ENCODE measurements at places on chromosomes 16 and 17.
A peak's percentile ranks its signal among the peaks of the same experiment; 100 is the strongest.

- DNase-seq = no peak
These were observed 305.2 kb downstream of the SEC14L1 start for GRCh38 chr17:77445760-77446532.

- DNase-seq = no peak
These were observed 174.1 kb upstream of the MPHOSPH6 start for GRCh38 chr16:82344157-82344556.

DNA sequence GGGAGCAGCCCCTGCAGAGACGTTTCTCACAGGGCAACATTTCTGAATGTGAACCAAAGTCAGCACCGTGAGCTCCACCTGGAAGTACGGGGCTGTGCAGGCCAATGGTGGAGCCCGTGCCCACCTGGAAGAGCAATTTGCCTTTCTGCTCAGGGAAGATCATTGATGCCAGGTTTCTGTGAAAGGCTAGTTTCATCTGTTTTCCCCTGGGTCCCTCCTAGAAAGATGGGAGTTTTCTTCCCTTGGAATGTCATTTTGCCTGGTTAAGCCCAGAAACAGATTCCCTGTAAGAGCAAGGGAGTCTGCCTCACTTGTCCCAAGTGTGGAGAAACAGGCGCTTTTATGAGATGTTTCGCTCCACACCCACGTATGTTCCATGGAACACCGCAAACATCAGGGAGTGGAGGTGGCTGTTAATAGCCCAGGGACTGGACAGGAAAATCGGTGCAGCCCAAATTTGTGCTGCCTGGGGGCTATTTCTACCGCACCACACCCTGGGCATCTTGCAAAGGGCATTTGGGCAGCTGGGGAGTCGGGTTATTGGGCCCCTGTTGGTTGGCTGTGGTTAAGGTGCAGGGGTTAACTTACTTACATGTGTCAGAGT, 2.6 kb downstream of the SLC6A4 start:
- no peak for DNase-seq

- DNase-seq = no peak
These were observed 9.5 kb downstream of the AMFR start for GRCh38 chr16:56415875-56416274.

DNA sequence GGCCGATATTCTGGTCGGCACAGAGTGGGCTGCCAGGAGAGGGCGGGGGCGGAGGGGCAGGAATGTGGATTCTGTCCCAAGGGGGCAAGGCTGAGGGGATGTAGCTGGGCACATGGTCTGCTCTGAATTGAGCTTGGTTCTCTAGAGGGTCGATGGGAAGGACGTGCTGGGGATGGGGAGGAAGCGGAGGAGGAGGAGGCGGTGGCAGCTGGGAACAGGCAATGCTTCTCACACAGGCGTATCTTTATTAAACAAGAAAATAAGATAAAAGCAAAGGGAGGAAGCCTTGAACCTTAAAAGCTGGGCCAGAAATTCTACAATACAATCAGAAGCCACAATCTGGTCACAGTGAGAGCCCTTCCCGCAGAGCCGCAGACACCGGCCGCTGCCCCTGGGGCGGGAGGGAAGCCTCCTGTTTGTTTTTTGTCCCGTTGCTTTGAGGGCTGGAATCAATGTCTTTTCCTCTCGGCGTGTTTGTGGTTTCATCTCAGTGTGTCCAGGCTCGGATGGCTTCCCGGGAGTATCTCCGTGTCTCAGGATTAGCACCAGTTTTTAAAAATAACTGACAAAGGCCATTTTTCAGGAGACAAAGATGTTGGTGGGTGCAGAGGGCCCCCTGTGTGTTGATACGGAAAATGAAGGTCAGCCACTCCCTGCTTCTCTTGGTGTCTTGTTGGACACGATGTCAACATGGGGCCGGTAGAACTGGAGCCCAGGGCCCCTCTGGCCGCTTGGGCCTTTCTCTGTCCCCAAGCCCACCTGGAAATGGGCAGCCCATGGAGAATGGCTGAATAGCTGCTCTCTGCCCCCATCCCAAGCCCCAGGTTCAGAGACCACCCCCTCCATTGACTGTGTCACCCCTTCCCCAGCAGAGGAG, 12.3 kb upstream of the SLC7A5 start:
- peak; percentile 43 for DNase-seq

DNA sequence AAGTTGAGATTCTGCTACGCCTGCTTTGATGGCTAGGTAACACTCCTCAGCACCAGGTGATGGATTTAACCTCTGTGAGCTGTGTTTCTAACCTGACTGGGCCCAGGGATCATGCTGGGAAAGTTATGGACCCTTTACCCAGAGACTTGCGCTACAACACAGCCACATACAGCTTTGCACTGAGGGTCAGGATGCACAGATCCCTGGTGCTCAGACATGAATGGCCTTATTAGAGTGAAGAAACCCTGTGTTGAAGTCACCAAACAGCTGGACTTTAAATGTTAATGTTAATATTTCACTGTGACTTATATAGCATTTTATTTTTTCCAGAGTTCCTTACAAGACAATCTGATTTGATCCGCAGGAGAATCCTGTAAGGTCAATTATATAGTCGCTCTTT, 114.3 kb downstream of the MSI2 start:
- DNase-seq = no peak

DNA sequence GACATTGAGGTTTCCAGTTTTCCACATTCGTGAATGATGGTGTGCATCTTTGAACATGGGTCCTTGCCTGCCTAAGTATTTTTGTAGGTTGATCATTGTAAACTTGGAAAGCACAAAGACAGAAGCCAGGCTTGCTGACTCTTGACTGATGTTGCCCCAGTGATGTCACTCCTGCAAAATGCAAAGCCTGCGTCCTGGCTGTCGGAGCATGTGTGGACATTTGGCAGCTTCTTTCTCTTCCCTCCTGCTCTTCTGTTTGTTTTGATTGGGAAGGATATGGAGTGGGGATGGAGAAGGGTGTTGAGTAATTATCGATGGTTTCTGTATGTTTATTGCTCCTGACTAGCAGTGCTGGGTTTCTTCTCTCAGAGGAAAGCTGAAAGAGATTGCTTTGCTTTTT, 3.2 kb downstream of the NDE1 start:
- DNase-seq = peak; percentile 87

- no peak for DNase-seq
These were observed 1.7 kb upstream of the RBBP6 start for GRCh38 chr16:24537474-24538337.

- DNase-seq = no peak
These were observed 4.1 kb downstream of the UBALD2 start for GRCh38 chr17:76268991-76269981.

GRCh38 chr16:80258407-80258806, 282.4 kb upstream of the DYNLRB2 start:
- DNase-seq = no peak

GRCh38 chr17:82077617-82078358, 12.2 kb upstream of the DUS1L start:
- DNase-seq = no peak

DNA sequence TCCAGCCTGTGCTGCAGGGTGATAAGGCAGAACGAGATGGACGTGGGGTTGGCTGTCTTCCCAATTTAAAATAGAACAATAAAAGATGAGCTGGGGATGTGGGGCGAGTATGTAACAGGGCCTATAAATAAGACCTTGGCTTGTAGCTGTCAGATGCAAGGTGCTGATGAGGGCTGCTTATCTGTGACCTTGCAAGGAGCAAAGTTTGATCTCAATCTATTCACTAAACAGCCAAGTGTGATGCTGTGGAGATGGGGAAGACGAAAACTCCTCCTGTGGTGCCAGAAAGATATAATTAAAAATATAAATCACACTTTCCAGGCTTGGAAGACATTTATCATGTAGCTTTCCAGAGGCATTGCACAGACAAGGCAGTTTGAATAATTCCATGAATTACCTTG, 26.7 kb upstream of the TEX2 start:
- no peak for DNase-seq

GRCh38 chr17:30354701-30355100, 20.8 kb upstream of the TMIGD1 start:
- DNase-seq = no peak

GRCh38 chr16:57824888-57825287, 22.6 kb upstream of the KIFC3 start:
- no peak for DNase-seq

GRCh38 chr17:5557990-5558389, 26.3 kb downstream of the NLRP1 start:
- DNase-seq = no peak

GRCh38 chr16:2883458-2883908, 468 bp downstream of the FLYWCH2 start:
- DNase-seq = no peak

GRCh38 chr17:77420095-77420803, 279.5 kb downstream of the SEC14L1 start:
- DNase-seq = no peak

DNA sequence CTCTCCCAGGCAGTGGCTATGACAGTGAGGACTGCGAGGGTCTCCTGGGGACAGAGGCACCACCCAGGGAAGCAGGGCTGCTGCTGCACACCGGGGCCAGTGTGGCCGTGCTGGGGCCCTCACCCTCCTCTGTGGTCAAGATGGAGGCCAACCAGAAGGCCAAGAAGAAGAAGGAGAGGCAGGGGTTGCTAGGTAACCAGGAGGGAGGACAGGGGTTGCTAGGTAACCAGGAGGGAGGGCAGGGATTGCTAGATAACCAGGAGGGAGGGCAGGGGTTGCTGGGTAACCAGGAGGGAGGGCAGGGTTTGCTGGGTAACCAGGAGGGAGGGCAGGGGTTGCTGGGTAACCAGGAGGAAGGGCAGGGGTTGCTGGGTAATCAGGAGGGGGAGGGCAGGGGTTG, 55.2 kb downstream of the ACTG1 start:
- DNase-seq = no peak

GRCh38 chr17:65102235-65102634, 34.9 kb upstream of the RGS9 start:
- DNase-seq = no peak

- DNase-seq = no peak
These were observed 8.2 kb downstream of the NMRAL1 start for GRCh38 chr16:4465977-4466779.

DNA sequence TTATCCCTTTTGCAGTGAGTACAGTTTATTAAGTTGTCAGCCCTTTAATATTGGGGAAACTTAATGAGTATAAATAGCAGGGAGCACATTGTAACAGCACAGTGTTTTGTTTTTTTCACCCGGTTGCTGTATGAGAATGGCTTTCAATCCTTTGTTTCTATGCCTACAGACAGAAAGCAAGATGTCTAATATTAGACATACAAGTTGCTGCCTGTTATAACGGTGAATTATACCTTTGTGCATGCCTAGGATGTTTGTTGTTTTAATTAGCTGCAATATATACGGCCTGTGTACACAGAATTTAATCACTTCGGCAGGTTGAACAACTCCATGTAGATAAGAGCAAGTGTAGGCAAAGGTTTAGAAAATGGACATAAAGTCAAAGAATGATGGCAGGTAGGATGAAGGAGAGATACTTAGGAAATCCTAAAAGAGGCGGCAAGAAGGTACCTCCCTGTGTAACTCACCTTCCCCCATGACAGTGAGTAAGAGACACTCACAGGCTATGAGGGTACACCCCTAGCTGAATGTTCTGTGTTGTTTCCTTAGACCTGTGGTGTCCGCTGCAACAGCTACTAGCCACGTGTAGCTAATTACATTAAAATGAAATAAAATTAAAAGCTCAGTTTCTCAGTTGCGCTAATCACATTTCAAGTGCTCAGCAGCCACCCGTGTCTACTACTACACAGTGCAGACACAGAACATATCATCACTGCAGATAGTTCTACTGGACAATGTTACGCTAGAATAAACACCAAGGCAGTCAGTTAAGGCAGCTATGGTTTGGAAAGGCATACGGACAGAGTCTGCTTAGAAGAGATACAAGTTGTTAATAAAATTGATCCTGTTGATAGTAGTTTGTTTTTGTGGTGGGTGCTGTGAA, 10.9 kb downstream of the SLC7A6OS start:
- no peak for DNase-seq

DNA sequence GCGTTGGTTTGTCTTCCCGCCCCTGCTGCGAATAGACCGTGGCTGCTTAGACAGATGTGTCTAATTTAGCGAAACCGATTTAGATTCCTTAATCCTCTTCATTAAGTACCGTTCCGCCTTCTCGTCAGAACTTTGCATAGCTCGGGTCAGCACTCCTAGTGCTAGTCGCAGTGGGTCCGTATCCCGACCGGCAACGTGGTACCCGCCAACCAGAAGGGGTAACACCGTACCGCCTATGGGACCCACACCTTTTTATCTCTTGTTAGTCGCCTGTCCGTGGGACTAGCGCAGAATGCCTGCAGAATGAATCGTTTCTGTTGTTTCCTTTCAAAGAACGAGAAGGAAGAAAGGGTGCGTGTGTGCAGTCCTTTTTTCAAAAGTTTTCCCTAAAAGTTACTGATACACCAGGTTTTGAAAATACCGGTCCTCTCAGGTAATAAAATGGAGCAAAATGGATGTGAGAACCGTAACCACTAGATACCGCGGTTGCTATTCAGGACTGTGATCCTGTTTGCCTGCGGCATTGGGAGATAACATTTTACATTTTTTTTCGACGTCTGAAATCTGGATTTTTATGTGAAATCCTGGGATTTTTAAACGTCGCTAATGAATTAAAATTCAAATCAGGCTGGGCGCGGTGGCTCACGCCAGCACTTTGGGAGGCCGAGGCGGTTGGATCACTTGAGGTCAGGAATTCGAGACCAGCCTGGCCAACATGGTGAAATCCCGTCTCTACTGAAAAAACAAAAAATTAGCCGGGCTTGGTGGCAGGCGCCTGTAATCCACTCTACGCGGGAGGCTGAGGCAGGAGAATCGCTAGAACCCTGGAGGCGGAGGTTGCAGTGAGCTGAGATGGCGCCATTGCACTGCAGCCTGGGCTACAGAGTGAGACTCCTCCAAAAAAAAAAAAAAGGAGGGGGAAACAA, 998 bp upstream of the SRSF1 start:
- no peak for DNase-seq

GRCh38 chr17:2925011-2925410, 128.8 kb downstream of the RAP1GAP2 start:
- no peak for DNase-seq

DNA sequence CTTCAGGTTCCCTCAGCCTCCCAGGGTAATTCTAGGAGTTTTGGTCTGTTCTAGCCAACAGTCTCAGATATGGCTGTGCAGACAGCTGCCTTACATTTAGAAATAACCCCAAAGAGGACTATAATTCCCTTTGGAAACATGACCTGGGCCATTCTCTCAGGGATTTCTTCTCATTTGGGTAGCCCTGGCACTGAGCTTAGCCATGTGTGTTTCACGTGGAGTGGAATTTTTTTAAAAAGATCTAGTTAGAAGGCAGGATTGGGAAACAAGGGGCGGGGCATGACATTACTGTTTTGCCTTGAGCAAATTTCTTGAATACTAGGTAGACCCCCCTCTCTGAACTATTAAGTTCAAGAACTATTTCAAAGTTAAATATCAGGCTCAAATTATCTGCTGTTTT, 29.6 kb upstream of the MRC2 start:
- DNase-seq = peak; percentile 12
